ENCODE measurements at places on chromosomes 16 and 17.

- DNase-seq = no peak
Observed at GRCh38 chr17:77677630-77678029, 280.9 kb upstream of the TNRC6C start.

DNA sequence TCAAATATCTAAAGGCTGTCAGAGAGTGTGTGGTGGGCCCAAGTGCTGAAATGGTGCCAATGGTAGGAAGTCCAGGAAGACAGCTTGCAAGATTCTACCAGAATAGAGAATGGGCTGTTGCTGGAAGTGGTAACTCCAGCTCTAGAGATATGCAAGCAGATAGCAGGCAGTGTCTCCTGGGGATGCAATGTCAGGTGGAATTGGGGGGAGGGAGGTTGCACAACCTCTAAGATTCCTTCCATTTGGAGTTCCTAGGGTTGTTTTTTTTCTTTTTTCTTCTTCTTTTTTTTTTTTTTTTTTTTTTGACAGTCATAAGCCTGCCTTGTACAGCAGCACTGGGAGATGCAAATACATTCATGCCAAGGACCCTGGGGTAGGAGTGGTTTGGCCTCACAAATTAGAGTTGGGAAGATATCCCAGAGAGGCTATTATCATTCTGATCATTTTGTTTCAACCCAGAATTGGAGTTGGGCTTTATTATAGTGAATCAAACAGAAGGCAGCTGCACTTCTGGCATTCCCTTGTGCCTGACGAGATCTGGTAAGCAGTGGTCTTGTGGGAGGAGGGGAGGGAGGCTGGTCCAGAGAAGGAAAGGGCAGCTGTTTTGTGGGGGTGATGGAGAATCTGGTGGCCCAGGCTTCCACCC lies 51.1 kb downstream of the SLC6A2 start:
- no peak for DNase-seq

DNA sequence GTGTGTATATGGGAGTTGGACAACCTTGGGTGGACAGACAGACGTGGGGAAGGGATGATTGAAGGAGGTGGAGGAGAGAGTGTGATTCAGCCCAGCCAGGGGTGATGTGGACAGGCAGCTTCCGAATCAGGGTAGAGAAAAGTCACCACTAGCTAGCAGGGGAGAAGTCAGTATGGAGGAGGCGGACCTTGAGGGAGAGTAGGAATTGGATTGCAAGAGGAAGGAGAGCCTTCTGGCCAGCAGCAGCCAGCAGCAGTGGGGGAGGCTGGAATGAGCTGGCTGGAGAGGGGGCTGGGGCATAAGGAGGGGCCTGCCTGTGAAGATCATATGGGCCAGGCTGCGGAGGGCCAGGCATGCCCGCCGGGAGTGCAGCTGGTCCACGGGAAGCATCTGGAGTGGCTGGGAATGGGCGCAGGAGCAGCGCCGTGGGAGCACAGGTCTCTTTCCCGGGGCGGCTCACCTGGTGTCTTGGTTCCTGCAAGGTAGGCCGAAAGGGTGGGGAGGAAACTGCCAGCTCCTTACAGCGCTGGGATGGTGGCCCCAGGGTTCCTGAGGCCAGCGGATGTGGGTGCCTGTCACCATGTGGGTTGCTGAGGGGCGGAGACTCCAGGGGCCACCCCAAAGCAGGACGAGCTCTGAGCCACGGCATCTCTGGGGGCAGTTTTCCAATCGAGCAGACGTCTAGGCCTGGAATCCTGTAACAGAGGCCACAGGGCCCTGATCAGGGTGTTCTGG lies 235.3 kb downstream of the SEC14L1 start:
- peak; percentile 81 for DNase-seq

- no peak for DNase-seq
Observed at GRCh38 chr17:83136156-83136555, 56.7 kb downstream of the METRNL start.

DNA sequence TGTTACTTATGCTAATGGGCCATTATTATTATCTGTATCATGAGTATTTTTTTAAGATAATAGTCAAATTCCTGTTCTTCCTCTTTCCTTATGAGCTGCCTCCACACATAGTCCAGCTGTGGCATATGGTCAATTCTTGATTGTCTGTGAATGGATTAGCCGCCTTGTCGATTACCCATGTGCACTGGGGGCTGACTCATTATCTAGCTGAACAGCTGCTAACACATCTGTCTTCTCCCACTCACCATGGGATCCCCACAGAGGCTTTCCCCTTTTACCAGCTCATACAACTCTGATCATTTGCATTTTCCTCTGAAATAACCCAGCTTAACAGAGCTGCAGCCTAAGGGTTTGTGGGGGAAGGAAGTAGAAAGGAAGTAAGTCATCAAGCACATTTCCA lies 915.0 kb downstream of the CDH11 start:
- no peak for DNase-seq

- DNase-seq = no peak
Observed at GRCh38 chr17:76543826-76544545, 4.1 kb downstream of the PRCD start.

DNA sequence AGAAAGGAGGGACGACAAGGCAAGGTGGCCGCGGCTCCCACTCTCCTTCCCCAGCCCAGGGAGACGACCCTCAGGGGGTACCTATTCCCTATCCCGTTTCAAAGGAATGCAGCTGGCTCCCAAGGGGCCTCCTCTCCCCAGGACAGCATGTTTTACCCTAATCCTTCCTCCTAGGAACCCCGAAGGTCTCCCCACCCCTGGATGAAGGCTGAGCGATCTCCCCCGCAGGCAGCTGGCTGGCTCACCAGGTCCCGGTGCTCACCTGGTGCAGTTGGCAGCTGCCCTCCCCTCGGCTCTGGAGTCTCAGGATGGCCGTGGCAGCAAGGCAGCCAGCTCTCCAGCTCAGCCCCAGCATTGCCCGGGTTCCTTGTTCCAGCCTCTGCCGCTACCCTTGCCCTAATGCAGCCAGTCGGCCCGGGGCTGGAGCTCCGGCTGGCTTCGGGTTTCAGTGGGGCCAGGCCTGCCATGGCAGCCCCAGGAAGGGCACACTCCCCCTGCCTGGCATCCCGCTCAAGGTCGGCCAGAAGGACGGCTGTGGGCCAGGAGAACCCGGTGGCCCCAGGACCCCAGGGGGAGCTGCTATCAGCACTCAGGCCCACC lies 4.6 kb downstream of the CLUH start:
- no peak for DNase-seq

- DNase-seq = no peak
Observed at GRCh38 chr17:36535669-36536081, 888 bp downstream of the PIGW start.

DNA sequence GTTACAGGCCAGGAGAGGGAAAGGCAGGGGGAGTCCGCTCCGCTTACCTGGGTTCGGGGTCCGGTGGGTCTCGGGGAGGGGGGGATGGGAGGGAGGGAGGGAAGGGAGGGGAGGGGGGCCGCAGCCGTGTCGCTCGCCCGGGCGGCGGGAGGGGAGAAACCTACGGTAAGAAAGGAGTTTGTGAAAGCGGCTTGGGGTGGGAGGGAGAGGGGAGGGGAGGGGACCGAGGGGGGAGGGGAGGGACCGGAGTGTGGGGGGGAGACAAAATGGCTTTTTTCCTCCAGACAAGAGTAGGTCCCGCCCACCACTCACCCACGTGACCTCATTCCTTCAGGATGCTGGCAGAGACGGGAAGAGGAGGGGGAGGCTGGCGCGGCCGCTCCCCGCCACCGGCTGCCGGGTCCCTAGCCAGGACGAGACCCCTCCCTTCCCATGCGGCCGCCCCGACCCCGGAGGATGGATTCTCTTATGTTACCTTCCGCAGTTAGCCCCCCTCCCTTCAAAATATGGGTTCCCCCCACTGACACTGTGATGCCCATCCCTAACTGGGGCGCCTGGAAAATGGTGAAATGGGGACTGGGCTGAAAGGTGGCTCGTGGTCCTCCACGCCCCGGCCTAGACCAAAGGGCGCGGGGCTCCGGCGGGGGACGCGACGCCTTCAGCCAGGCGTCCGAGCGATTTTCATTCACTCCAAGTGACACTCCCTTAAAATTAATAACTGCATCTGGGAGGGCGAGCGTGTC lies at the start of gene PCGF2:
Gene PCGF2 (minus strand): TSS at position 188 of the 743 bp plus-strand sequence. CDS start 7,934 bp downstream, outside the sequence.
- no peak for DNase-seq

GRCh38 chr16:78289373-78289772 lies 189.9 kb downstream of the WWOX start:
- DNase-seq = no peak

DNA sequence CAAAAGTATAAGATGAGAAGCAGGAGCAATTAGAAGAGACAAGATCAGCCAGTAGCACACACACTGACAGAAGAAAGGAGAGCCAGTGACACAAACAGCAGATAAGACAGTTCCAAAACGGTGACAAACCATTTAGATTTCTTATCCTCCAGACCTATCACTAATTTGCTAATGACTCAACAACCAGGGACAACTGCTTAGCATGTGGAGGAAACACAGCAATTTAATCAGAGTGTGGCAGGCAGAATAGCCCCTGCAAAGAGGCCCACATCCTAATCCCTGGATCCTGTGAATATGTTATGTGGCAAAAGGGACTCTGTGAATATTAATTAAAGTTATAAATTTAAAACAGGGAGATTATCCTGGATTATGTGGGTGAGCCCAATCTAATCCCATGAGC lies 81.1 kb downstream of the CACNG1 start:
- no peak for DNase-seq

- DNase-seq = no peak
Observed at GRCh38 chr16:3912373-3912772, 31.9 kb upstream of the CREBBP start.

GRCh38 chr17:79826841-79827578 lies 12.2 kb downstream of the CBX4 start:
- DNase-seq = no peak

DNA sequence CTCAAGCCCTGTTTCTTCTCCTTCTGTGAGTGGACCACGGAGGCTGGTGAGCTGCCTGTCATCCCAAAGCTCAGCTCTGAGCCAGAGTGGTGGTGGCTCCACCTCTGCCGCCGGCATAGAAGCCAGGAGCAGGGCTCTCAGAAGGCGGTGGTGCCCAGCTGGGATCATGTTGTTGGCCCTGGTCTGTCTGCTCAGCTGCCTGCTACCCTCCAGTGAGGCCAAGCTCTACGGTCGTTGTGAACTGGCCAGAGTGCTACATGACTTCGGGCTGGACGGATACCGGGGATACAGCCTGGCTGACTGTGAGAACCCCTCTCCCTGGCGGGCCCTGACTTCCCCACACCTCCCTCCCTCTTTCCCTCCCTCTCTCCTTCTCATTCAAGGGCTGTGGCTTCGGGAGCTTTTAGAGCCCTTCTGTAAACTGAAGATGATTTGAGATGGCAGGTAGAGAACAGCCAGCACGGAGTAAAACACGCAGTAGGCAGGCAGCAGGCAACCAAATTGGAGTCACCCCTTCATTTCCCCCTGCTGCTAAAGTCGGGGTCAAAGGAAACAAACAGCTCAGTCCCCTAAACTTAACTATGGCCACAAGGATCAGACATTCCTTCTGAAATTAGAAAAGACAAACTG lies 3.9 kb downstream of the SPACA3 start:
- DNase-seq = no peak

DNA sequence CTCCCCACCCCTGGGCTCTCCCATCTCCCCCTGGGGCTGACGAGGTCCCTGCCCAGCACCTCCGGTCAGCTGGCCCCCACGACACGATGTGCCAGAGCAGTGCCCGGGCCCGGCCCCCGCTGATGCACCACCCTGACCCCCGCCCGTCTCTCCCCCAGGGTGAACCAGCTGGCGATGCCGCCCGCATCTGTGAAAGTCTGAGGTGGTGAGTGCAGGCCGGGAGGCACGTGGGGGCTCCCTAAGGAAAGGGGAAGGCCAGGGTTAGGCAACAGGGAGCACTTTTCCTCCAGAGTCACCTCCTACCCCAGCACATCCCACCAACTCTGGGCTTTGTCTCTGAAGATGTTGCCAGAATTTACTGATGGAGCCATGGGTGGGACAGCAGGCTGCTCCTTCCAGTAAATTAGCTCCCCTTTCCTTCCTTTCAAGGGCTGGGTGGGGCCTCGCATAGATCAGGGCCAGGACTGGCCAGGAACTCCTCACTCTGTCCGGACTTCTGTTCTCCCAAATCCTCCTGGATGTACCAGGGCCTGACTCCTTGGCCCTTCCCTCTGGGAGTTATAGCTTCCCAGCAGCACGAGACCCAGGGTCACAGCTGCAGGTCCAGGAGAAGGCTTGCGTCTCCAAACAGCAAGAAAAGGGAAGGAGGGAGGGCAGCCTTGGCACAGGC lies 18.3 kb downstream of the MYBBP1A start:
- no peak for DNase-seq

DNA sequence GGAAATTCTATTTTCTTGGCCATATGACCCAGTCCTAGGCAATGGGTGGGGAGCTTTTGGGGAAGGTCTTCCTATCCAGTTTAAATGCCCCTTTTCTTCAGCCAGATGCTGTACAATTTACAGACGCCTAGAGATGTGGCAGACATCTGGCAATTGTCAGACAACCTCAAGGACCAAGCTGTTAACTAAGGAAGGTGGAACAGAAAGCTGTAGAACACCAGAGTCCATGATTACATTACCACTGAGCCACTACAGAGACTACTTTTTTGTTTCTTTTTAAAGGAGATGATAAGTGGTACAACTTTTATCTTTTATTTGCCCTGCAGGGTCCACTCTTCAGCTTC lies 21.1 kb upstream of the CORO6 start:
- no peak for DNase-seq

DNA sequence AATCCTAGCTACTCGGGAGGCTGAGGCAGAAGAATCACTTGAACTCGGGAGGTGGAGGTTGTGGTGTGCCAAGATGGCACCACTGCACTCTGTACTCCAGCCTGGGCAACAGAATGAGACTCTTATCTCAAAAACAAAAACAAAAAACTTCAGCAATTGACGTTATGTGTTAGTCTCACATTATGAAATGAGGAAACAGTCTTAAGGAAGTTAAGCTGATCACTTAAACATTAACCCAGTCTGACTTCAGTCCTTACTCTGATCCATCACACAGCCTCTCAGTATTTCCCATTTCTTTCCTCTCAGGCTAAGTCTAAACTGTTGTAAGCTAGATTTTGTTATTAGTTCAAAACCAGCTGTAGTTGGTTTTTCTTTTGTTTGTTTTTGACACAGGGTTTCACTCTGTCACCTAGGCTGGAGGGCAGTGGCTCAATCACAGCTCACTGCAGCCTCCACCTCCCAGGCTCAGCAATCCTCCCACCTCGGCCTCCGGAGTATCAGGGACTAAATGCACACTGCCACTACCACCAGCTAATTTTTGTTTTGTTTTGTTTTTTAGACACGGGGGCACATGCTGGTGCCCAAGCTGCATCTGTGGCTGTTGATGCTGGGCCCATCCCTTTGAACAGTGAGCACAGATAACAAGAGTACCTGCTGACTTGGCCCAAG lies 6.3 kb downstream of the JPT1 start:
- no peak for DNase-seq

GRCh38 chr16:11410376-11411058 lies 65.3 kb downstream of the RMI2 start:
- DNase-seq = no peak
